ENCODE measurements at places on chromosomes 13 and 19.

DNA sequence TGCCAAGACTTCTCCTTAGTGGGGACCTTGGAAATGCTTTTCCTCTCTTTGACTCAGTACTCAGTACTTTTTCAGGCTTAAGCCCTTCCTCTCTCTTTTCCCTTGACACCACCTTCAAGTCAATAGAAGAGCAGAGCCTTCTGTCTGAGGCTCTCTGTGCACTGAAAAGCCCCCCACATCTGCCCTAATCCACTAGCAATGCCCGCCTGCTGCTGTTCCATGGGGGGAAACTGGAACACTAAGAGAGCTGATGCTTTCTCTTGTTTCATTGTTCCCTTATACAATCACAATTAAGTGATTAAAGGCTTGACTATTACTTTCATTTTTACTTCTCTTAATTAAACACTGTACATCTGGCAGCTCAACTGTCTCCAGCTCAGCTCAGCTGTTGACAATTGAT is 254.5 kb downstream of the SLITRK6 start:
- DNase-seq, result no peak

GRCh38 chr19:50590191-50590590 is 22.0 kb upstream of the LRRC4B start:
- DNase-seq, result no peak

GRCh38 chr19:30557927-30558557 is 185.9 kb downstream of the ZNF536 start:
- DNase-seq, result no peak

DNA sequence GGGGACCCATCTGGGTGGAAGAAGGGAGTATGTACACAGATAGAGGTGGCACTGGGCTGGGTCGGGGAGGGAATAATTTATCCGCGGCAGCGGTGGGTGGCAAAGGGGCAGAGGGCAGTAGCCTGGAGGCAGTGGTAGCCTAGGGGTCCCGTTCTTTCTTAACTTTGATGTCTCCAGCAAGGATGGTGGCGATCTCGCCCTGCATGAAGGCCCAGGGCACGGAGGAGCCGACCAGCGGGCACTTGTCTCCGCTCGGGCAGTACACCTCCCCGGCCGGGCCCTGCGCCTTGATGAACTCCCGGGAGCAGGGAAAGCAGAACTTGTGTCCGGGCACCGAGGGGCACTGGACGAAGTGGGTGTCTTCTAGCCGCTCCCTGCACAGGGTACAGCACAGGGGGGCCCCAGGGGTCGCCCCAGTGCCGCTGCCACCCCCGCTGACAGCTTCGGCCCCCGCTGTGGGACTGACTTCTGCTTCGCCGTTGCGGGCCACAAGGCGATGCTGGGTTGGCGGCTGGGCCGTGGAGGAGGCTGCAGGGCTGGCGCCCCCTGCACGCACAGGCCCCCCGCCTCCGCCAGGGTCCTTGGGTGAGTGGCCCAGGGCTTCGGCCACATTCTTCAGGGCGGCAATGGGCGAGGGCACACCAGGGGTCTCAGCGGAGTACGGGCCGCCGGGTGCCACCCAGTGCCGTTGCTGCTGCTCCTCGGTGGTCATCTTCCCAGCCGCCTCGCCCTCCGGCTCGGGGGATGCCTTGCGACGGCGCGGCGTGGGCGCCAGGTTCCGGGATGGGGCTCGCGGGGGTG is 1.9 kb downstream of the IRF2BP1 start:
- DNase-seq, result no peak

DNA sequence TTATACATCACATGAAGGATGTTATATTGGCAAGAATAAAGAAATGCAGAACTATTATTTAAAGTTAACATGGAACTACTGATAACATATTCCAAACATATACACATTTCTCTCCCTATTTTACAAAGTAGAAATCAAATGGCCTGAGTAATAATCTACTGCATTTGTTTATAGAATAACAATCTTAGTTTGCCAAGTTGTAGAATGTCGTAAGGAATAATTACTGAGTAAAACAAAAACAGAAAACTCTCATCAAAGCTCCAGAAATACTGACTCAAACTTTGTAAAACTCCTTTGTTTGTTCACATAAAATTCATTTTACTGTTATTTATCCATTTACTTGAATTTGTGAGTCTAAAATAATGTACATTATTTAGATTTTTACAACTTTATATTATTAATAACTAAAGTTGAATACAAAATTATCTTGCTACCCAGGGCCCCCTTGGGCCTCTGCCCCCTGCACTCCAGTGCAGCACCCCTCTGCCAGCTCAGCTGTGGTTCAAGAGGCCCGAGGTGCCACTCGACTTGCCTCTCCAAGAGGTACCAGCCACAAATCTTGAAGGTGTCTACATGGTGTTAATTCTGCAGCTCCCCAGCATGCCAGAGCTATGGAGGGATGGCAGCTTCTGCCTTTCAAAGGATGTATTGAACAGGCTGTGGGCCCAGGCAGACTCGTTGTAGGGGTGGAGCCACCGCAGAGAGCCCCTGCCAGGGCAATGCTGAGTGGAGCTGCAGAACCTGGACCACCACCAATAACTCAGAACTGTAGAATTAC is 2819.7 kb downstream of the PCDH9 start:
- DNase-seq, result no peak

DNA sequence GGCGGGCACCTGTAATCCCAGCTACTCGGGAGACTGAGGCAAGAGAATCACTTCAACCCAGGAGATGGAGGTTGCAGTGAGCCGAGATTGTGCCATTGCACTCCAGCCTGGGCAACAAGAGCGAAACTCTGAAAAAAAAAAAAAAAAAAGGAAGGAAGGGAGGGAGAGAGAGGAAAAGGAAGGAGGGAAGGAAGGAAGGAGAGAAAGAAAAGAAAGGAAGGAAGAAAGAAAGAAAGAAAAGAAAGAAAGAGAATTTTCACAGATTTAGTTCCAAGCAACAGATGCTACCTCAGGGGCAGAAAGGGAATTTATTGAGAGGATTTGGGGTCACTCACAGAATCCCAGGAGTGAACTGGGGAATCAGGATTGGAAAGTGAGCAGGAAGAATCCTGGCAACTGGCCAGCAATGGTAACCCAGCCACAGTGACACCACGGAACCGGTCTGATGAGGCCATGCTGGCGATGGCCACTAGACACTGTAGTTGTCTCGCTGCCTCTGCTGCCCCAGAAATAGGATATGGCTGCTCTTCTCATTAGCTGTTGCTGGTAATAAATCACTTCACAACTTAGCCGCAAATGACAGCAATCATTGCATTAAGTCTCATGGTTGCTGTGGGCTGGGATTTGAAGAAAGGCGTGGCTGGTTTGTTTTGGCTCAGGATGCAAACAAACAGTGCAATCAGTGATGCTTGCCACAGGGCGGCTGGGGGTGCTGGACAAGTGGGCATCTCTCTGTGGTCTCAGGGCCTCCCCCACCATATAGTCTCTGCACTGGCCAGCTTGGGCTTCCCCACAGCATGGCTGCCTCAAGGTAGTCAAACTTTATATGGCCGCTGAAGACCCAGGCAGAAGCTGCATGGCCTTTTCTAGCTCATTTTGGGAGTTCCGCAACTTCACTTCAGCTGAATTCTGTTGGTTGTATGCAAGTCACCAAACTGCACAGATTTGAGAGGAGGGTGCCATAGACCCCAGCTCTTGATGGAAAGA is 5.2 kb upstream of the BCAM start:
- DNase-seq, result no peak

- DNase-seq, result no peak
These were observed 466.6 kb downstream of the FGF9 start for GRCh38 chr13:22137361-22138050.

- no peak for DNase-seq
These were observed at the start of gene HOOK2 for GRCh38 chr19:12774588-12775555. HOOK2 (minus strand) TSS chr19:12775552; CDS start chr19:12775449, 103 bp downstream.

- no peak for DNase-seq
These were observed 13.3 kb downstream of the TSKS start for GRCh38 chr19:49749771-49750170.

DNA sequence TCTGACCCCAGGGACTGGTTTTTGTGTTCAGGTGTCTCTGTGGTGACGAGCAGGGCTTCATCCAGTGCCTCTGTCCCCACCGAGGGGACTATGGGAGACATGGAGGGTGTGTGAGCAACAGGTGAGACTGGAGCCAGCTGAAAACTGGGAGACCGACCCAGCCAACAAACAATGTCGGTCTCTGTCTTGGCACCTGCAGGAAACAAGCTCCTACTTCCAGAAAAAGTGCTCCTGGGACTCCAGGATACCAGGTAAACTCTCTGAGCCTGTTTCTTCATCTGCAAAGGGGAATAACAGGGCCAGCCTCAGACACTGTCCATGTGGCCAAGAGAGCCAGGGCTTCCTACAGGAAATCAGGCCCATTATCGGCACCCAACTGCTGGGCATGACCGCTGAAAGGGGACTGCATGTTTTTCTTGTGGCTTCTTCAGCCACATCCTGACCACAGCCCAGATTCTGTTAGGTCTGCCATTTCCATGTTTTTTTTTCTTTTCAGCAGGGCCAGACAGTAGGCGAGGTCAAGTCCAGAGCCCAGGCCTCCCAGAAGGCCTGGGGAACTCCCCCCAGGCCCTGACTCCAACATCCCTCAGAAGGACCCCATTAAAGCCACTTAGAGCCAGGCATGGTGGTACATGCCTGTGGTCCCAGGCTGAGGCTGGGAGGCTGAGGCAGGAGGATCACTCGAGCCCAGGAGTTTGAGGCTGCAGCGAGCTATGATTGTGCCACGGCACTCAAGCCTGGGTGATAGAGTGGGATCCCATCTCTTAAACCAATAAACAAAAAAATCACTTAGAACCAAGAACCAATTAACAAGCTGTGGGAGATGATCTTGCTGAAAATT is 836 bp upstream of the BST2 start:
- no peak for DNase-seq

DNA sequence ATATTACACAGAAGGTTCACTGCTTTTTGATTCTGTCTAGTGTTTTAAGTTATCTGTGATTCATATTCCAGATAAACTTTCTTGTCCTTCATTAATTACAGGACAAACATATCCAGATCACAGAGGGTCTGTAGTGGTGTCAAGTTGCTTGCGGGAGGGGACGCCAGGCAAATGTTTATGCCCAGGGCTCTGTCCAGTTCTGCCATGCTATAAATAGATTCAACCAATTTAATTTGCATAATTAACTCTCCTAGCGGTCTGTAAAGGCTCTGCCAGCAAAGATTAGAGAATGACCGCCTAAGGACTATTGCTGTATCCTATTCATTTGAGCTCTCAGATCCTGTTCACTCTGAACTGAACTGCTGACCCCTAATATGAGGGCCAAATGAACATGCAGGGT is 59.7 kb upstream of the TRPC4 start:
- no peak for DNase-seq

DNA sequence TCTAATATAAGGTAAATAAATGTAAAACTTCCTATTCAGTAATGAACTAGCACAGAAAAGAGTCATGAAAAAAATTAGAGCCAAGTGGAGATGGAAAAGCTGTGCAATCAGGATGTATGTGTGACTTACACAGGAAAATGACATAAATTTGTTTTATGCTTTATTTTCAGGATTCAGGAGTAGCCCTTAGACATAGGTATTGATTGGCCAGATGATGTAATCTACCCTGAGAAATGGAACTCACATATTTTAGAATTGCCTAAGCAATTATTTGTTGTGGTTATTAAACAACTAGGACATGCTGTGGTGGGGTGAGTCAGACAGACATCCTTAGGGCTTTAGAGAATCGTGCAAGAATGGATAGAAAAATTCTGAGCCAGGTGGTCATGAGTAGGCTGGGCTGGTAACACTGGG is 110.6 kb downstream of the PCDH9 start:
- no peak for DNase-seq

- DNase-seq, result no peak
These were observed 7.4 kb downstream of the MLLT1 start for GRCh38 chr19:6272411-6272791.

GRCh38 chr19:42553292-42554045 is 25.2 kb upstream of the CEACAM1 start:
- DNase-seq, result no peak

- DNase-seq, result no peak
These were observed 618.3 kb upstream of the PCDH20 start for GRCh38 chr13:62033934-62034333.

DNA sequence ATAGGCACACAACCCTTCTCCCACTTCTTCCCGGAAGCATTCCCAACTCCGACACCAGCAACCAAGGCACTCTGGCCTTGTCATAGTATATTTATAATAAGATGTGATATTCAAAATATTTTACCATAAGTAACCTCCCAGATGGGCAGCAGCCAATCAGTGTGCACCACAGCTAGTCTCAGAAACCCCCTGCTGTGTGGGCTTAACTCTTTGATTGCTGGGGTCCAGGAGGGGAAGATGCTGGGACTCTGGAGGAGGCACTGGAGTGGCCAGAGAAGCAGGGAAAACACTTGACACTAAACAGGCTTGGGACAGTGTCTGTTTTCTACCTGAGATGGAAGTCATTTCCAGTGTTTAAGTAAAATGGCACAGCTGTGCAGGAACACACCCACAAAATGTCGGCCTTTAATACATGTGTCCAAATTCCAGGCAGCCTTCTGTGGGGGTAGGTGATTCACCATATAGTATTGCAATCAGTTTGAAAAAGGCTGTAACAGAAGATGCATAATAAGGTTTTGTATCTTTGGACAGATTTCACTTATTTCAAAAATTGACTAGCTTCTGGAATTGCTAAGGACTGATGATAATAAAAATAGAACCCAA is 100.7 kb downstream of the MBNL2 start:
- DNase-seq, result no peak

DNA sequence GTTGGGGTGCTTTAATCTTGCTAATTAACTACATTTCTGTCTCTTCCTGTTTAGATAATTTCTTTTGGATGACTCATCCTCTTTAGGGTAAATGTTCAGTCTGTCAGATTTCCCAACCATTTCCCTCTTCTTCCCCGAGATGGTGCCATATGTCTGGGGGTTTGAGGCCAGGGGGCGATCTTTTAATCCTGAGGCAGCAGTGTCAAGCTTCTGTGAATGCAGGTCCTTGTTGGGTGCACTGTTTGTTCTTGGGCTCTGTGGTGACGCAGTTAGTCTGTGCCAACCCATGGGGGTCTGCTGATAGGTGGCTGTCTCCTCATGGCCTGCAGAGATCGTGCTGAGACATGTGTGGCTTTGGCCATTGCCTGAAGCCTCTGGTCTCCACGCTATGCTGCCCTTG is 420.4 kb downstream of the NDFIP2 start:
- peak; percentile 5 for DNase-seq

DNA sequence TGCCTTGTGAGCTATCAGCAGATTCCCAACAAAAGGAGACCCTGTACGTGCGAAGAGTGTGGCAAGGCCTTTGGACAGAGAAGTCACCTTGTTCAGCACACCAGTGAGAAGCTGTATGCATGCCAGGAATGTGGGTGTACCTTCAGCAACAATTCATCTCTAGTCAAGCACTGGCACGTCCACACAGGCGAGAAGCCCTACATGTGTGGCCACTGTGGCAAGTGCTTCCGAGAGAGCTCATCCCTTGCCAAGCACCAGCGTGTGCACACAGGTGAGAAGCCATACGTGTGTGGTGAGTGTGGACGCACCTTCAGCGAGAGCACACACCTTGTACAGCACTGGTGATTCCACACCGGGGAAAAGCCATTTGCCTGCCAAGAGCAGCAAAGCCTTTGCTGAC is 7.6 kb upstream of the ZSCAN22 start:
- DNase-seq, result no peak

Measured in occipital lobe (tissue), 3 donors.